Activated naive CD4-positive, alpha-beta T cell (primary cell): ENCODE measurements at places on chromosomes 7 and 10.

DNA sequence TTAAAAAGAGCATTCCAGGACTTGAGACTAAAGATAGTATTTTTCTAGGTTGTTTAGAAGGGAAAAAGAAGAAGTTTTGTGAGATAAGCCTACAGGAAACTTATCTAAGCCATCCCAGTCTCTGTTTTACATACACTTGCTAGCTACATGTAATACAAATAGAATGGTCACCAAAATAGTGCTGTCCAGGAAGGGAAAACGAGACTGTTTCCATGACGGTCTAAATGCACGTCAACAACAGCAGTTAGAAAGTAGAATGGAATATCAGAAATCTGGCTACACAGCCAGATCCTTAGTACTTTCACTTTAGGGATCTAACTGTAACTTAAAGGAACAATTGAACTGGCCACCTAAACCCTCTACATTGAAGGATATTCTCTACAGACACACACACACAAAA, 117.6 kb downstream of the TSPAN12 start:
- DNase-seq, result no peak

DNA sequence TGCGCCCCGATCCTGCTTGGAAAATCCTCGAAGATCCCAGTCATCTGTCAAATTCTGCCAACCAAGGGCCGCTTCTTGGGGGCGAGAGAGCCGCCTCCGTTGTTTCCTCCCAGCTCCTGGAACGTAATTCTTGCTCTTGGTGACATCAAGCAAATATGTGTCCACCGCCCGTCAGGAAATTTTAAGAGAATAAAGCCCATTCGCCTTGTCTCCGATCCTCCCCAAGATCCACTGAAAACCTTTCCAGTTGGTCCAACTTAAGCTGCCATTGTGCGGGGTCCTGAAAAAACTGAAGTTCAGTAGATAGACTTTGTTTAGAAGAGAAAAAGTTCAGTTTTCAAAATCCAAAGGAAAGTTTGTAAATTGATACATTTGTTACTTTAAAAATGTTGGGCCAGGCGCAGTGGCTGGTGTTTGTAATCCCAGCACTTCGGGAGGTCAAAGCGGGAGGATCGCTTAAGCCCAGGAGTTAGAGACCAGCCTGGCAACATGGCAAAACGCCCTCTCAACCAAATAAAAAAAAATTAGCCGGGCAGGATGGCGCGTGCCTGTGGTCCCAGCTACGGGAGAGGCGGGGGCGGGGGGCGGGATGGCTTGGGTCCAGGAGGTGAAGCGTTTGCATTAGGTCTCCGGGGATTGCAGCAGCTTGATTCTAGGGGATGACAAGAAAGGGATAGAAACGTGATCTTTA, 1.0 kb upstream of the ZNF800 start:
- DNase-seq, result no peak

- no peak for DNase-seq
Measured at GRCh38 chr10:62327885-62328284, 46.3 kb upstream of the ZNF365 start.

- no peak for DNase-seq
Measured at GRCh38 chr10:86182150-86182549, 184.4 kb downstream of the GRID1 start.

- DNase-seq, result no peak
Measured at GRCh38 chr7:155922067-155922816, 110.0 kb upstream of the SHH start.

GRCh38 chr7:24318326-24318725, 34.3 kb downstream of the NPY start:
- no peak for DNase-seq

DNA sequence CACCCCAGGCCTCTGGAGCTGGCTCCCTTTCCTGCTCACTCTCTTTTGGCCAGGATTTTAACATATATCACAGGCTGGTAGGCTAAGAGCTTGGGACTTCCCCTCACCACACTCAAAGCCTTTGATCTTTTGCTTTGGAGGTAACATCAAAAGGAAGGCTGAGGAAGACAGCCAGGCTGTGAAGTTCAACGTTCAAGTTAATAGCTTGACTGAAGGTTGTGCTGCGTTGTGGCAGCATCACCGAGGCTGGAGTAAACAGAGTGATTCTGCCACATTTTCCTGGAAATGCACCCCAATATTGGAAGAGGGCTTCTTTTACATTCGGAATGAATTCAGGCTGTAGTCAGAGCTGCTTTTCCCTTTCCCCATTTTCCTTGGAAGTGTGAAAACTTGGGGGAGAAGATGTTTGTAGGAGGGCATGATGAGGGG, 57.3 kb downstream of the TCF7L2 start:
- DNase-seq, result no peak

GRCh38 chr10:115043719-115044118, 49.4 kb upstream of the ATRNL1 start:
- DNase-seq, result no peak

- DNase-seq, result no peak
Measured at GRCh38 chr7:32941181-32941580, 16.1 kb upstream of the FKBP9 start.

- DNase-seq, result no peak
Measured at GRCh38 chr7:108430664-108431063, 25.6 kb downstream of the NRCAM start.

GRCh38 chr7:106060394-106060920, 51.7 kb downstream of the SYPL1 start:
- no peak for DNase-seq

- DNase-seq, result no peak
Measured at GRCh38 chr7:25786936-25787335, 365.1 kb upstream of the NFE2L3 start.

DNA sequence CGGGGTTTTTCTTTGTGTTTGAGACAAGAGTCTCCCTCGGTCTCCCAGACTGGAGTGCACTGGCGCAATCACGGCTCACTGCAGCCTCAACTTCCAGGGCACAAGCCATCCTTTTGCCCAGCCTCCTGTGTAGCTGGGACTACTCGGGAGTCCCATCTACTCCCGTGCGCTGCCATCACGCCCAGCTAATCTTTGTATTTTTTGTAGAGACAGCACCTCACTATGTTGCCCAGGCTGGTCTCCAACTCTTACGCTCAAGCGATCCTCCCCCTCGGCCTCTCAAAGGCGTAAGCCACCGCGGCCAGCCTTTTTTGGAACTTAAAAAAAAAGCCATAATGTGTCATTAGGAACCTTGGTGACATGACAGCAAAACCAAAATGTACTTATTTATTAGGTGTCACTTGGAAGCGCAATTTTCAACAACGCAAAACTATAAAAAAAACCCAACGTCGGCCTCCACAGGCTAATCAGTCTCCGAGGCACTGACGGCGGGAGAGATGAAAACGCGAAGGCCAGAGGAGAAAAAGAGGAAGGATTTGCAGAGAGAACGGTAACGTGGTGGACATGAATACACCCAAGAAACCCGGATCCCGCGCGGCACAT, 911 bp upstream of the HNRNPH3 start:
- peak; percentile 7 for DNase-seq

DNA sequence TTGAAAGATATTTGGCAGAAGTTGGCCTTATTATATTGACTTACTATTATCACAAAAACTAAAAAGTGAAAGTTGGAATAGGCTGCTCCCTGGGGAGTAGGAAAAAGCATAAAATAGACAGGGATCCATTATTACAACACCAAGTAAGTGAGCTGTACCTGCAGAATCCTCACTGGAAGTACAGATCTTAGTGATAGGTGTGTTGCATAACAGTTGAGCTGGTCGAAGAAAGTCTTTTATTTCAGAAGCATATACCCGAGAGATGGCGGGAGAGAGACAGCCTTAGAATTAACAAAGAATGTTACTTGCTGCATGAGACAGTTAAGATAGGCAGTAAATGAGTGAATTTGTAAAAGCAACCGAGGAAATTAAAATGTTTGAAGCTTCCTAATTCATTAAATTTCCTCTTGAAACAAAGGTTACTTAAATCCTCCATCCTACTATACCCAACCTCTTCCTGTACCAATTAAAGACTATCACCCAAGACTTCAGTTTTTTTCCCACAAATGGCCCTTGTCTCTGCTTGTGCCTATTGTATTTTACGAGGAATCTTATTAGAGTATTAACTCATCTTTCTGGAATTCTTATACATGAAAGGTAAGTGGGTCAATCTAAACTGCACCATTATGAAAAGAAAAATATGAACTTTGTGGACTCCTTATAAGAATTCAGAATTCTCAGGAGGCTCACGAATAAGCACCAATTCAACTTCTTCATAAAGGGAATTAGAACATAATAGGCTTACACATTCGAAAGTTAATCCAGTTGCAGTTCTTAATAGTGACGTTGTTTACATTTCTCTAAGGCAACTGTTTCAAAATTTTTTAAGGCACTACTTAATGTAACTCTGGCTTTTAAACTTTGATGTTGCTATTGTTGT, 56.2 kb downstream of the CREM start:
- no peak for DNase-seq

- no peak for DNase-seq
Measured at GRCh38 chr7:4724648-4725013, 42.5 kb downstream of the FOXK1 start.
